Common myeloid progenitor, CD34-positive (primary cell): ENCODE measurements at places on chromosomes 2 and 18.

GRCh38 chr2:185428000-185428399 is 310.6 kb upstream of the FSIP2 start:
- H3K27me3 ChIP-seq = no peaks in the 10 kb centered on the region
- no peaks in the 10 kb centered on the region for H3K4me1 ChIP-seq
- H3K27ac ChIP-seq = no peak overlapping the region
- no peaks in the 10 kb centered on the region for H3K36me3 ChIP-seq
- H3K4me3 ChIP-seq = no peak overlapping the region

DNA sequence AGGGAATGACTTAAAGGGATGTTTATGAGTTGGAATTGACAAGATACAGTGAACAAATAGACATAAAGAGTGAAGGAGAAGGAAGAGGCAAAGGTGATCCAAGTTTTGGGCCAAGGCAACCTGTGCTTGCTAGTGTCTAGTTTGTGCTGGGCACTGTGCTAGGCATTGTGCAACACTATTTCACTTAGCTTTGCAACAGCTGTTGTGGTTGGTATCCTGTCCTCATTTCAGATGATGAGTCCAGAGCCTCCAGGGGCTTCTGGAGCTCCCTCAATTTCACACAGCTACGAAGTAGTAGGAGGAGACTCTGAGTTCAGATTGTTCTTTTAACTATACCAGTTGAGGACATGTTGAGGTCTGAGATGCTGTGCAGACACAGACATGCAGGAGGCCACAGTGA is 18.1 kb upstream of the LOXHD1 start:
- no peaks in the 10 kb centered on the region for H3K36me3 ChIP-seq
- no peak overlapping the region for H3K27ac ChIP-seq
- DNase-seq = no peak
- no peaks in the 10 kb centered on the region for H3K4me1 ChIP-seq
- no peak overlapping the region for H3K4me3 ChIP-seq

DNA sequence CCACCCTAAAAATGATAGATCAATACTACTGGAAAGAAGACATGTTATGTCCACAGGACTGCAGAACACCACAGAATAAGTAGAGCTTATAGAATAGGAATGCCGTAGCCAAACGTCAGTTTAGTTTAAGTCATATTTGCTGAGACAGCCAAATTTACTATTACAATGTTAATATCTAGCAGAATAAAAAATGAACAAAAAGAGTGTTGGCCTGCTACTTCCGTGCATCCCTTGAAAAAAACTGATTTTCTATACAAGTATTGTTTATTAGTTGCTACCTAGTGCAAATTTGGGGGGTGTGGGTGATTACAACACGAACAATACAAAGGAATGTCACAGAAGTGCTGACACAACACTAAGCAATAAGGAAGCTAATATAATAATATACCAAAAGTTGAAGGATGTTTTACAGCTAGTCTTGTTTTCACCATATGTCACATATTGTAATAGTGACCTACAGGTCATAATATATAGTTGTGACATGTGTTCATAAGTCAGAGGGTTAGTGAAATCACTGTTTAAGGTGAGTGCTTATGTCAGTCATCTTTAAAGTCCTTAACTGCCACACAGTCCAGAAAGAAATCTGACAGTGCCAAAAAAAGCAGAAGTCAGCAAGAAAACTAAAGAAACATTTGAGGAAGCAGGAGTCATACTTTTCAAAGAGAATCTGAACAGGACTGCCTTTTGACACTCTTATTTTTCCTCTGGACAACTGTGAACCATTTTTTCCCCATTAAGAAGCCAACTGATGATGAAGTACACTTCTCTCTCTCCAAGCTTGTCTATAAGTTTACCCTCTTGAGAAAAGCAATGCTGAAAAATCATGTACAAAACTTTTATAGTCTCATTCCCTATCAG is 376.4 kb downstream of the ZEB2 start:
- peaks cover 3% of the 10 kb centered on the region for H3K4me1 ChIP-seq
- H3K36me3 ChIP-seq = no peaks in the 10 kb centered on the region
- H3K4me3 ChIP-seq = no peak overlapping the region

GRCh38 chr2:44275927-44276303 is 635 bp downstream of the SLC3A1 start:
- DNase-seq = no peak
- H3K27ac ChIP-seq = no peak overlapping the region
- H3K4me1 ChIP-seq = no peaks in the 10 kb centered on the region
- no peak overlapping the region for H3K4me3 ChIP-seq
- H3K27me3 ChIP-seq = no peaks in the 10 kb centered on the region

- no peaks in the 10 kb centered on the region for H3K4me1 ChIP-seq
- H3K27ac ChIP-seq = no peak overlapping the region
Measured at GRCh38 chr18:34707670-34708069, 2.4 kb upstream of the DTNA start.

DNA sequence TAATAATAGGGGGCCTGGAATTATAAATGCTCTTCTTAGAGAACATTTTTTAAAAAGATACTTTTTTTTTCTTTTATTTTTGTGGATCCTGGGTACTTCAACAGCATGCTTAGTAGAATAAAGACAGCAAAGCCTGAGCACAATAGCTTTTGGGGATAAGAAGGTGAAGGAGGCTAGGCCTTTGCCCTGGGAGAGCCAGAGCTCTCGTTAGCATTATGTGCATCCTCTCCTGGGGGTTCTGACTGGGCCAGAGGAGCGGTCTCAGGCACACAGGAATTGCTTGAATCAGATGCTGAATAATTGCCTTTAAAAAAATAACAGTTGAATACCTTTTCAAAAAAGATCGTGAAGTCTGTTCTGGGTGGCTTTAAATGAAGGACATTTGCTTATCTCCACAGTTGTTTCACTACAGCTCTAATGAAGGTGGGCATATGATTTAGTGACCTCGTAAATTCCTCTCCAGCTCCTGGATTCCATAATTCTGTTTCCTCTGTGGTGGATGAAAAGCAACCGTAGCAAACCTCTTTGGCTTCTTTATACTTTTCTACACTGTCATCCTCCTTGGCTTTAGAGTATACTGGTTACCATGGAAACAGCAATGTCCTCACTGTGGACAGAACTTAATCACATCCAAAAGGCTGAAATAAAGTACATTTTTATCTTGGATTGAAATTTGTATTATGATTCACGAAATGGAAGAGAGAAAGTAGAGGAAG is 133.8 kb downstream of the MAIP1 start:
- peak; percentile 10 for DNase-seq
- H3K27ac ChIP-seq = no peak overlapping the region
- no peak overlapping the region for H3K4me3 ChIP-seq
- H3K4me1 ChIP-seq = no peaks in the 10 kb centered on the region
